Activated CD4-positive, alpha-beta T cell treated with anti-CD3 and anti-CD28 coated beads for 24 hours (primary cell): ENCODE measurements at places on chromosomes 6 and 20.

DNA sequence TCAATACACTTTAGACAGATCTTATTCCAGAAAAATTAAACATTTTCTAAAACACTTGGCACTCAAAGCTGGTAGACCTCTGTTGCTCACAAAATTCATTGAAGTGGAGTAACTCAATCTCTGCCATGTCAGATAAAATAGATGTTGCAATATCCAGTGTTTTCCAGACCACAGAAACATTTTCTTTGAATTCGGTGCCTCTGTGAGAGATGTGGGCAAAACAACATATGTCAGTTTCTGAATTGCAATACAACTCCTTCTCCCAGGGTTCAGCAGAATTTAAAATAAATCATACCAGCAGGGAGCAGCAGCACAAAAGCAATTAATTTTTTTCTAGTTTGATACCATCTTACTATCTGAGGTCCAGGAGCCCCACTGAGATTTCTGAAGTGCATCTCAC is 11.3 kb upstream of the PKHD1 start:
- no peak for DNase-seq

DNA sequence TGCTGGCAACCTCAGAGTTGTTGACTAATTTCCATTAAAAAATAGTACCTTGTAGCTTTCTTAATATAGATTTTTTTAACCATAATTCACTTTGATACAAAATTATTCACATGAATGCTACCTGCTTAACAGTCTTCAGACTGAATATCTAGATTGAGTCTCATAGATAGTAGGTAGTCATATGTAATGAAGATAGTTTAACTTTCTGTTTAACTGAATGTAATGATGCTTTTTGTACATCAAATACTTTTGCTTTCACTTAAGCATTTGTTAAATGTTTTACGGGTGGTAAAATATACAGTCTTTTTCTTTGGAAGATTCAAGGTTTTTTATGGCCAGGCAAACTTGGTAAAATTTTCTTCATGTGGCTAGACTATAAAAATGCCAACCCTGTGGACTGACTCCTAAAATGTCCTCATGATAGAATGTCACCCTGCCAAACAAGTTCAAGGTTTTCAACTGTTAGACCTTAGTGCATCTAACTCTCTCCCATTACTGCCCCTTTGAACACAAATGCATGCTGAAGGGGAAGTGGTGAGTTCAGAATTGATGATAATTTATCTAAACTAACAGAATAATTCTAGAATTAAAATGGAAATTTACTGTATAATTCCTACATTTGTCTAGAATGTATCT is 16.4 kb downstream of the TBPL1 start:
- no peak for DNase-seq

- DNase-seq, result no peak
Measured at GRCh38 chr6:6176127-6176526, 144.3 kb downstream of the F13A1 start.

- no peak for DNase-seq
Measured at GRCh38 chr20:34491226-34491931, 24.8 kb upstream of the DYNLRB1 start.

DNA sequence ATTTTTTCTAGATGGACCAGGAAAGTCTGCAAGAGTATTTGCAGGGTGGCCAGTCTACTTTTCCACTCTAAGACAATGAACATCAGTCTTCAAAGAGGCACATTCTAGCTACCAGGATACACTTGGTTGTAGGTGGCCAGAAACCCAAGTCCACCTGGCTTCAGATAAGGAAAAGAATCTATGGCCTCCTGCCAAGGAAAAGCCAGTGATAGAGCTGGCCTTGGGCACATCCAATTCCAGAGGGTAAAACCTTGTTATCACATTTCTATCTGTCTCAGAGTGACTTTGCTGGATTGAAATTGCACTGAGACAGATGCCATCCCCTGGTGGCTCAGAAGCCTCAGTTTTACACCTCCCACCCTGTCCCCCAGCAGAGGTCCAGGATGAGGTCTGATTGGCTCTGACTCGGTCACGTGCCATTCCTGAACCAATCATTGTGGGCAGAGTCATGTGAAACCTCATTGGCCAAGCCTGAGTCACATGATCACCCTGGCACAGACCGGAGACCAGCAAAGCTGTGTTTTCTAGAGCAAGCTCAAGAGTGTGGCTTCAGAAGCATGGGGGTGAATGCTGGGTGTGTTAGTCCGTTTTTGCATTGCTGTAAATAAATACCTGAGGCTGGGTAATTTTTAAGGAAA is 497.4 kb upstream of the SULF2 start:
- no peak for DNase-seq

DNA sequence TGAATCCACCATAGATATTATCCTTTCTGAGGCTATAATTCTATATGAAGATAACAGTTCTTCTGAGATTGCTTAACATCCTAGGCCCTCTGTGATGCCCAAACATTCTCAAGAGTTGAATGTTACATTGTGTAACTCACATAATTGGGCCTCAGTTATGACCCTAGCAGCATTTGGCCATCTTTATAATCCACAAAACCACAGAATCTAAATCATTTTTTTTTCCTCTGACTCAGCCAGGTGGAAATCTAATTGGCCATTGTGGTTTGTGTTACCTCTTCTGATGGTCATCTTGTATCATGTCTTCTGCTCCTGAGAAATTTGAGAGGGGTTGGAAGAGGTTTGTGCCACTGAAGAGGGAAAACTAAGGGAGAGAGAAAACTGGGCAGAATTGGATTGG is 99.5 kb downstream of the LINC00237 start:
- no peak for DNase-seq

- no peak for DNase-seq
Measured at GRCh38 chr6:139029470-139030227, 1.1 kb downstream of the ABRACL start.

DNA sequence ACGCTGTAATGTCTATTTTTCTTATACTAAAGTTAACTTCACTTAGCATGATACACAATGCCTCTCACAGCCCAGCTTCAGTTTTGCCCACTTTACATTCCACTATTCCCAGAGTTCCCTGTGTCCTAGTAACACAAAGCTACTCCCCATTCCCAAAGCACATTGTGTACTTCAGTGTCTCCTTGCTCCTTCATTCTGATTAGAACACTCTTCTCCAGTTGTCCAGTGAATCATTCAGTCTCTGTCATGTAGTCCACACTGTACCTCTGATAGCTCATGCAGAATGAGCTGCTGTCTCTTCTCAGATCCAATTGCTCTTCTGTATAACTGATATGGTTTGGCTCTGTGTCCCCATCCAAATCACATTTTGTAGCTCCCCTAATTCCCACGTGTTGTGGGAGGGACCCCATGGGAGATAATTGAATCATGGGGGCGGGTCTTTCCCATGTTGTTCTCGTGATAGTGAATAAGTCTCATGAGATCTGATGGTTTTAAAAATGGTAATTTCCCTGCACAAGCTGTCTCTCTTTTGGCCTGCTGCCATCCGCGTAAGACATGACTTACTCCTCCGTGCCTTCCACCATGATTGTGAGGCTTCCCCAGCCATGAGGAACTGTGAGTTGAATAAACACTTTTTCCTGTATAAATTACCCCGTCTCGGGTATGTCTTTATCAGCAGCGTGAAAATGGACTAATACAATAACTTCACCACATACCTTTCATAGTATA is 2.1 kb upstream of the TMX4 start:
- DNase-seq, result no peak

DNA sequence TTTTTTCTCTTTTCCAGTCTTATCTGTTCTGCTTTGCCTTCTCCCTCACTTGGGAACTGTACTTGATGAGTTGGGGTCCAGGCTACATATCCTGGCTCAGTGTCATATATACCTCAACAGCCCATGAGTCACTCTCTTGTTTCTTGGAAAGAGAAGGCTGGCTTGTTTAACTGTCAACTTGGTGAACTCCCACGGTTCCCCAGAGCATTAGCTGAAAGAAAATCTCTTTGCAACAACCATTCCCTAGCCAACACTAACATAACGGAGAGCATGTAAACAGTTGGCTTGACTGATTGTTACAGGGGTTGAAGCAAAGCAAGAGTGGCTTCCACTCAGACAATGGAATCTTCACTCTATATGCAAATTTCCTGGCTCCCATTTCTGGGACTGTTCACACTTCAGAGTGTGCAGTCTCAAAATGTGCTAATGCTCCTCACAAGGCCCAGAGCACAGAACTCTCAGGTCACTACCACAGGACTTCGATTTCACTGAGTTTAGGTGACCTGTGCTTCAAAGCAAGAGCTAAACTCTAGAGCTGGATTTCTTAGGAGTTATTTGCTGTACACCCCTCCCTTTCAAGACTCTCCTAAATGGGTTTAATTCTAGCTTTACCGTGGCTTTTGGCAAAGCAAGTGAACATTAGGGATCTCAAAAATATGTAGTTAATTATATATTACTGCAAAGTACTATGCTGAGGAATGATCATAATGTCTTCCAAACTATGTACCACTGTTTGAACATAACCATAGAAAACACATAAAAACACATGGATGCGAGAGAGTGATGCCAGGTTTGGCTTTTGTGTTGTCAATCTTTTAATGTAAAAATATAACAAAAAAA is 609.8 kb downstream of the RFPL4B start:
- no peak for DNase-seq
